ENCODE measurements at places on chromosomes 11 and 22. TPM values are rescaled to one million over a fixed set of nuclear protein-coding genes. Genes with fewer than 3 reads are reported as not detected.

GRCh38 chr11:62572431-62572830 is 1.3 kb downstream of the EEF1G start:
- H3K4me1 ChIP-seq: peaks cover 54% of the 10 kb centered on the region
- no peaks in the 10 kb centered on the region for H3K36me3 ChIP-seq
- H3K27ac ChIP-seq: peak overlapping the region; percentile 97
- H3K4me3 ChIP-seq: peak overlapping the region; percentile 96
- H3K27me3 ChIP-seq: no peaks in the 10 kb centered on the region
- DNase-seq: no peak

The MS4A3 gene
- total RNA-seq: not detected

The MYEOV gene
- not detected for total RNA-seq

DNA sequence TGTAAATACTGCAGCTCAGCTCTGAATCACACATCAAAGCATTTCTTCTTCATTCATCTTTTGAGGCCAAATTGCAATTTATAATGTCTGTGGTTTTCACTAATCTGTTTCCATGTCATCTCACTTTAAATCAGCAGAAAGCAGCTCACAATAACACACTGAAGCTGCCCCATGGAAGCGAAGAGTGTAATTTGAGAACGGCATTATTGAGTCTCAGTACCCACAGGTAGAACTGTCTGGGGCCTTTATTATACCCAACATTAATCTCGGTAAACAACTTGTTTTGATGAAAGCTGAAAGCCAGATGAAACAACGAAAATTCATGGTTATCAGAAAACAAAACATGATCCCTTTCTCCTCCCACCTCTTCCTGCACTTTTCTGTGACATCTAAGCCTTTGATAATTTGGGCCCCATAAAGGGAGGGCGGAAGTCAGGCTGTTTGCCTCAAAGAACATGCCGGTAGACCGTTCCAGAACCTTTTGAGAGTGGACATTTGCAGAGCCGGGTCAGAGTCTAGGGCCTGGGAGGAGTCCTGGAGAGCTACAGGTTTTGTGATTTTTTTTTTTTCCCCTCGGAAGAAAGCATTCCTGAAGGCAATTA is 68.2 kb upstream of the SESN3 start:
- H3K4me3 ChIP-seq: no peak overlapping the region
- H3K27me3 ChIP-seq: no peaks in the 10 kb centered on the region
- peaks cover 6% of the 10 kb centered on the region for H3K4me1 ChIP-seq
- no peak for DNase-seq
- H3K36me3 ChIP-seq: no peaks in the 10 kb centered on the region

DNA sequence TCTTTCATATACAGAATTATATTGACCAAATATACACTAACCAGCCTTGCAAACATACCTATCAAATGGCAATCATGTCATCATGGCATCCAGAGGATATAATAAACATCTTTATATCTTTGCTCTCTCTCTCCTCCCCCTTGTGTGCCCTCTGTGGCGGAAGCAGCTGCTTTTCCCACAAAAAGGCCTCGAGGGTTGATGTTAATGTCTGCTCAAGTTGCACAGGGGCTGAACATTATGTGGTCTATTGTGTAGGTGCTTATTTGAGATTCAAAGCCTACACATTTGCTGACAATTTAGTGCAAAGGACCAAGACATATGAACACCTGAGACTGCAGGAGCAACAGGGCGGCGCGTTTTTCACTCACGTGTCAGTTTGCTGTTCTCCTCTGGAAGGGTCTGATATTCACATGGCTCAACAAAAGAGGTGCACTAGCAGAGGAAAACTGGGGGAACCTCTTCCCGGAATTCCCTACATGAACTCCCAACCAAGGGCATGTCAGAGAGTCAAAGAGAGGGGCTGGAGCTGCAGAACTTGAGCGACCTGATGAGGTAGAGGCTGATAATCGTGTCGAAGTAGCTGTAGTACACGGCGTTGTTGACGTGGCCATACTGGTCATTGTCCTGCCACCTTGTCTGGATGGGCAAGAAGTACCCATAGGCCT is 138.8 kb downstream of the RCN1 start:
- DNase-seq: no peak
- no peaks in the 10 kb centered on the region for H3K36me3 ChIP-seq
- H3K4me1 ChIP-seq: peaks cover 5% of the 10 kb centered on the region

- H3K27me3 ChIP-seq: no peaks in the 10 kb centered on the region
- no peak for DNase-seq
- H3K27ac ChIP-seq: no peak overlapping the region
- peaks cover 24% of the 10 kb centered on the region for H3K4me1 ChIP-seq
Observed at GRCh38 chr11:444396-445144, 2.8 kb upstream of the ANO9 start.

The KDM4E gene
- not detected for total RNA-seq

The HTR3A gene
- not detected for total RNA-seq

The BRSK2 gene
- total RNA-seq: 1.3 TPM

DNA sequence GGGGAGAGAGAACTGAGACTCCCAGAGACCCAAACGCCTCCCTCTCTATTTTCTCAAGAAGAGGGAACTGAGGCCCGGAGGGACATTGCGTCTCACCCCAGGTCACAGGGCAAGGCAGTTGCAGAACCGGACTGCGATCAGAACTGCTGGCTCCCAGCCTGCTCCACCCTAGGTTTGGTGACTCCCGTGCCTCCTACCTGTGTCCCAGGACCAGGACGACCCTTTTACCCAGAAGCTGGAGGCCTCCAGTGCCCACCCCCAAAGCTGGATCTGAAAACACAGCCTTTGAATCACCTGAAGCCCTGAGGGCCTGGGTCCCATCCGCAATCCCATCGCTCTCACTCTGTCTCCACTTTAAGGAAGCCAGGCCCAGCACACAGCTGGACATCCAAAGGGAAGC is 1.4 kb downstream of the GSTT4 start:
- H3K27ac ChIP-seq: no peak overlapping the region
- no peak overlapping the region for H3K4me3 ChIP-seq
- no peaks in the 10 kb centered on the region for H3K4me1 ChIP-seq
- no peaks in the 10 kb centered on the region for H3K36me3 ChIP-seq

All from naive thymus-derived CD8-positive, alpha-beta T cell (primary cell).